ENCODE measurements at places on chromosomes 3 and 15.

- no peak for DNase-seq
Measured at GRCh38 chr3:189637750-189638149, 6.6 kb downstream of the TP63 start.

DNA sequence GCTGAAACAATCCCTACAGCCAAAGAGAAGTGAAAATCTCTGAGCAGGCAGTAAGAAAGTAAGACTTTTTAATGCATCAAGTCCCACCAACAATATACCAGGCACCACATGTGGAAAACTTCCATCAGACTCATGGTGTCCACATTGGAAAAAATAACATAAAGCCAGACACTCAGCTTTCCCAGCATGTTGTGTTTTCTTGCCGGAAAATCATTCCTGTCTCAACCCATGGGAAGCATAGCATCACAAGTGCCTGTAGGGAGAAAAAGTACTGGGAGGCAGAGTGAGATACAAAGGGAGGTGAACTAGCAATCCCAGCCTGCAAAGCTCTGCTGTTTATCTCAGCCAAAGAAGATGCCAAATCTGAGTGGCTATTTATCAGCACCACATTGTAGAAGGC lies 868.9 kb downstream of the SI start:
- no peak for DNase-seq

GRCh38 chr3:46504789-46505188 lies 7.0 kb downstream of the RTP3 start:
- DNase-seq = no peak

DNA sequence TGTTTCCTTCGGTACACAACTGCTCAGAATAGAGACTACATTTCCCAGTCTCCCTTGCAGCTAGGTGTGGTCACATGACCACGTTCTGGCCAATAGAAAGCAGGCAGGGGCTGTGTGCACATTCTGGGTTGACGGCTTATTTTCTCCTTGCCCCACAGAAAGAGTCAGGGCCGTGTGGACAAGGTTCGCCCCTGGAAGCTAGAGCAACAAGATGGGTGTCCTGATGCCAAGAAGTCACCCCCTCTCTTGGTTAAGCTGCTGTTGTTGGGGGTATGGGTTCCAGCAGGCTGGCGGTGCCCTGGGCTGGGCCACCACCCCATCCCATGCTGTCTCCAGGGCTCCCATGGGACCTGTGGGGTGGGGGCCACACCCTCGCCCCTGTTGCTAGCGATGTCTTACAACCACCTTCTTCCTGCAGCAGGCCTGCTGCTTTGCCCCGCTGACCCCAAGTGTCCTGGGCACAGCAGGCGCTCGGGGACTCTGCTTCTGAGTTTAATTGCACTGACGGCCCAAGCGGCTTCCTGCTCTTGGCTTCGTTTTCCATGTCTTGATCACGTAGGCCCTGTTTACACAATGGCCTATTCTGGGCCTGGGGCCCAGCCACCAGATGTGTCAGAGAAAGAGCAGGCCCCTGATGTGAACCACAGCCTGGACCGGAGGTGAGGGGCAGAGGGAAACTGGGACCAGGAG lies 24.9 kb downstream of the ABTB1 start:
- peak; percentile 42 for DNase-seq

DNA sequence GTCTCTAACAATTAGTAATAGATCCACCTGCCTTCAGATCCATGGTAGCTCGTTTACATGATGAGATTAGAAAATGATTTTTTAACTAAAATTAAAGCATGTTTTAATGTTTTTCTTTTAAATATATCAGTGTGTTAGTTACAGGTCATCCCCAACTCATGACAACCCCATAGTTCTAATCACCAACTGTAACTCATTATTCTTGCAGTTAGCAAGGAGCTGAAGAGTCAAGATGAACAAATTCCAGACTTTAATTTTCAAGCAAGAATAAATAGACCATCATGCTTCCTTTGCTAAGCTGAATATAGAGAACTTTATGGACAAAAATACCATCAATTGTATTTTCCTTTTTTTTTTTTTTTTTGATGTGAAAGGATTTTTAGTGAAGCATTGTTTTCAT lies 101.1 kb downstream of the TOP2B start:
- DNase-seq = no peak

- no peak for DNase-seq
Measured at GRCh38 chr15:48898032-48898431, 20.1 kb downstream of the EID1 start.

- no peak for DNase-seq
Measured at GRCh38 chr15:27805261-27806220, 293.6 kb downstream of the OCA2 start.

DNA sequence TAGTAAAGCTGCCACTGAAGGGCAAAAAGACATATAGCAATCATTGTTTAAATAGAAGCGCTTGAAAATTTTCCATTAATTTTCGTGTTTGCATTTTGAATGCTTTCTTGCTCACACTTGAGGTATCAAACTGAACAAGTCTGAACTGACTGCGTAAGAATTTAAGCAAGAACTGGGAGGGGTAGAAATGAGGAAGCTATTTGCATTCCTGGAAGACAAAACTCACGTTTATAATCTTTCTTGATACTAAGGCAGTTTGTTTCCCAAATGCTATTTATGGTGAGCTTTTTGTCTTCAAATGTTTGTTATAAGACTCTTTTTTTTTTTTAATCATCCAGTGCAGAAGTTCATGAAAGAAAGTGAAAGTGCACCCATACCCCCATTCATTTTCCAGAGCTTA lies 499.8 kb upstream of the TPRG1 start:
- no peak for DNase-seq

DNA sequence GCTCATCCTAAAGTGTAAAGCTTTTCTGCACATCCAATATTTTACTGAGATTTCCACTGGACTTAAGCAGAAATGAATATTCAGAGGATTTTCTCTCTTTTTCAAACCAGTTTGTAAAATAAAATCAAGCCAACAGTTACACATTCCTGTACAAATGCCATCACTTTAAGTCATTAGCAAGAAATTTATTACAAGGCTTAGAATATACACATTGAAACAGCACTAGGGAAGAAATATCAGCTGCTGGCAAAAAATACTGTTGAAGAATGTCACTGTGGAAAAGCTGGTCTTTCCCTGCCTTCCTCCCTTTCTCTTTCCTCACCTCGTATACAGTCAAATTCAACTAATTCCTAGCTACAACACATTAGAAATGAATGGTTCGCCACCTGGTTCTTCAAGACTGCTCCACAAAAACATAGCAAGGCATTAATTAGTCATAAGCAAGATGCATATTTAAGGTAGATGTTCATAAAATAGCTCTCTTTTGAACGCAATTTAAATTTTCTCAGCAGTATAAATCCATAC lies 21.3 kb downstream of the PLOD2 start:
- DNase-seq = no peak

GRCh38 chr3:52524258-52524751 lies 9.4 kb downstream of the NT5DC2 start:
- no peak for DNase-seq

- DNase-seq = no peak
Measured at GRCh38 chr15:82764117-82764490, 41.8 kb downstream of the FSD2 start.

GRCh38 chr3:54309601-54310000 lies 187.2 kb downstream of the CACNA2D3 start:
- peak; percentile 11 for DNase-seq
